ENCODE measurements at places on chromosomes 4 and X.

DNA sequence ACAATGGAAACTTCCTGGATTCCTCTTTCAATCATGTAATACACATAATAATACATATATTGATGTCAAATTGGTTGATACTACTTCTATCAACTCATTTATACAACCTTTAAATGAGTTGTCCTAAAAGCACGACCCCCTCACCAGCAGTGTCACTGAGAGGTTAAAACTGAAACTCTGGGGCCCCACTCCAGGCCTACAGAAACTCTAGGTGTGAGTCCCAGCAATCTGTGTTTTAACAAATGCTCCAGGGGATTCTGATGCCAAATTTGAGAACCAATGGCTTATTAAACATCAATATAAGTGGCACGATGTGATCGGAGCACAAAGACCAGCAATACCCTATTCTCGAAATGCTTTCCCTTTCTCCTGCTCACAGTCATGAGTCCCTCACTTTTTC, 47.9 kb downstream of the ATP8A1 start:
- DNase-seq, result no peak

GRCh38 chrX:135315864-135316263, 6.6 kb downstream of the ETDC start:
- no peak for DNase-seq

DNA sequence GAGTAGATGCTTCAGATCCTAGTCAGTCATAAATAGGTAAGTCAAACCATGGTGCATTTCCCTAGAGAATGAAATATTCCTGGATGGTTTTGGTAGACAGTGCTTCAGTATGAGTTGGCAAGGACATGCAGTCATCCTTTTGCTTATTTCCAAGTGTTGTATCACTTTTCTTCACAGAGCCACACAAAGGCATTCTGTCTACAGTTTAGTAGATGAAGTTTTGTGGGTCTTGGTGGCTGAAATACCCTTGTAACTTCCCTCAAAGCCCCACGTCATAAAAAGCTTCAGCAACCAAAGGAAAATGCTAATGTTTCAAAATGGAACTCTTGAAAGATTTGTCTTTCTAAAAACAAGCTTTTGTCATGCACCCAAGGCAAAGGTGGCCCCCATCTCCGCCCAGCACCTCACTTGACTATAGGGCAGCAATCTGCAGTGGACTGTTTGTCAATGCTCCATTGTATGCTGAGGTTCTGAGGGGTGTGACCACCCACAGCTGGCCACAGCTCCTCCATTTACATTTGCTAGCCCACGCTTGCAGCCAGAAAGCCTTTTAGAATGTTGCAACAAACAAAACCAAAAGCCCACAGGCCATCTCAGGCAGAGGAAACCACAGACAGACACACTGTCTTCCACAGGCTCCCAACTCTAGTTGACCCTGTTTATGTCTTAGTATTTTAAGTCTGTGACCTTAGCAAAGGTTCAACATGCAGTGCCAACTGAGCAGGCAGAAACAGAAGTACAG, 87.1 kb upstream of the FAM9C start:
- DNase-seq, result no peak

GRCh38 chr4:140308366-140309123, 64.9 kb upstream of the SCOC start:
- no peak for DNase-seq

- no peak for DNase-seq
These were observed 4.1 kb downstream of the ANXA10 start for GRCh38 chr4:168096407-168096784.

GRCh38 chrX:107728371-107729099, 47.1 kb downstream of the TSC22D3 start:
- DNase-seq, result no peak

DNA sequence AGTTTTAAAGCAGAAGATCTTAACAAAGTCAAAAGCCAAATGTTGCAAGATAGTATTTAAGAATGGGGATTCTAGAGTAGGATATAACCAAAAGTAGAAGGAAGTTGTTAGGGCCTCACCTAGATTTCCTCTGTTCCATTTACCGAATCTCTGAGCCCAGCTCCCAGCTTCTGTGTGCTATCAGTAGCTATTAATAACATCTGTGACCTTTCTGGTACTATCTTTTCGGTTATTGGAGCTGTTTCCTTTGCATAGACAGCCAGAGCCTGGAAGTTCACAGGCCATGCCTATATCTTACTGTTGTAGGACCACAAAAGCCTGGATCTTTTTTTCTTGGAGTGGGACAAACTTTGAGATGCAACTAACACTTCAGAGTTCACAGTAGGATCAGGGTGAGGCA, 244.2 kb downstream of the PPP1R2C start:
- no peak for DNase-seq

DNA sequence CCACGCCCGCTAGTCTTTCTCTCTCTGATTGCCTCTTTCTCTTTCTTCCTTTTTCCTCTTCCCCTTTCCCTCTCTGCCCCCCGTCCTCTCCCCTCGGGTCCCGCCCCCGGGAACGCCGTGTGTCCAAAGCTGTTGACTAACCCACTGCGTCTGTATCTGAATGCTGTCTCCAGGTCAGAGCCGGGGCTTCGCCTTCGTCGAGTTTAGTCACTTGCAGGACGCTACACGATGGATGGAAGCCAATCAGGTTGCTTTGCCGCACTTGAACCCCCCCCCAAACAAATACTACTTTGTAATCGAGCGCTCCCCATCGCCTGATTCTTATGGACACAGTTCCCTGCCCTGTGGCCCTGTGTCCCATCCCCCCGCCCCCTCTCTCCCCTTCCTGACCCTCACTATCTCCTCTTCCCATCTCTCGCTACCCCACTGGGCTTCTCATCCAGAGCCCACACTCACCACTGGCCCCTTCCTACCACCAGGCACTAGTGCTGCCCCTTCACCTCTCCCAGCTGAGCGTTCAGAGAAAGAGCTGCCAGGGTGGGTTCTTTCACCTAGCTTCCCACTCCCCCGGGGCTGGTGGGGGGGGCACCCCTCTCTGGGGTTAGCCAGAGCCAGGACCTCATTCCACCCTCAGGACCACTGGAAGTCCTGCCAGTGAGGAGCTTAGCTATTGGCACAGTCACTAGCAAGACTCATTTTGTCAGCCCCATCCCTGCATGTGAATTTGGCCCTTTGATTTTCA, 18.6 kb upstream of the UBA1 start:
- DNase-seq, result no peak

GRCh38 chrX:386239-386767, 404 bp downstream of the PPP2R3B start:
- no peak for DNase-seq

DNA sequence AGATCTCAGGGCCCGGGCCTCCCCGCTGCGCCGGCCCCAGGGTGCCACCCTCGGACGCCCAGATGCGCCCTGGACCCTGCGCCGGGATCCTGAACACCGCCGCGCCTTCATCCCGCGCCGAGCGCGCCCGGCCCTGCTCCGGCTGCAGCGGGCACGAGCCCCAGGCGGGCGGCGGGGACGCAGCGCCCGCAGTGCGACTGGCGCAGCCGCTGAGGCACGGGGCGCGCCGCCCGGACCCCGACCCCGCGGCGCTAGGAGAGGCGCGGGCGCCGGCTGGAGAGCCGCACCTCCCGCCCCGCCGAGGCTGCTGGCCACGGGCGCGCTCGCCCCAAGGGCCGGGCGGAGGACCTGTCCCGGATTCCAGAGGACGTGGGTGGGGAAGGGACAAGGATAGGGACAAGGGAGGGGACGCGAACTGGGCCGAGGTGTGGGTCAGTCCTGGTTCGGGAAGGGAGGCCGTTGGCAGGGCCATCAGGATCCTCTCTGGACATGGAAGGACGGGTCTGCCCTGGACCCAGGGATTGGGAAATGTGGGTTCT, 1.1 kb downstream of the ZFYVE28 start:
- no peak for DNase-seq

Measured in AG09319 (cell line).